Urinary bladder (tissue), 4 donors: ENCODE measurements at places on chromosomes 1 and 21. TPM values are rescaled to one million over a fixed set of nuclear protein-coding genes. Genes with fewer than 3 reads are reported as not detected.

Gene PTGER3
- 16.0 TPM for polyA plus RNA-seq

Gene OLFML2B
- 11.9 TPM for polyA plus RNA-seq

Gene TDRD10
- polyA plus RNA-seq = 4.1 TPM

Gene DENND2C
- 1.9 TPM for polyA plus RNA-seq

Gene PDE9A
- polyA plus RNA-seq = 33.2 TPM

Gene UMODL1
- polyA plus RNA-seq = not detected

Gene CLCA4
- 11.7 TPM for polyA plus RNA-seq

Gene F3
- polyA plus RNA-seq = 97.0 TPM

Gene CFHR2
- polyA plus RNA-seq = 0.34 TPM

Gene MCOLN3
- 0.67 TPM for polyA plus RNA-seq

Gene PTPN7
- 1.2 TPM for polyA plus RNA-seq

Gene IL12RB2
- polyA plus RNA-seq = 0.32 TPM

Gene TCP10L
- 0.76 TPM for polyA plus RNA-seq

Gene PUSL1
- 19.2 TPM for polyA plus RNA-seq

Gene TNFSF4
- 1.1 TPM for polyA plus RNA-seq

Gene KRTAP15-1
- polyA plus RNA-seq = not detected

Gene CADM3
- 27.0 TPM for polyA plus RNA-seq

Gene L1TD1
- 0.29 TPM for polyA plus RNA-seq

Gene IPP
- 7.6 TPM for polyA plus RNA-seq

Gene OR2T2
- polyA plus RNA-seq = not detected

Gene HSD3B2
- not detected for polyA plus RNA-seq

Gene CLDN8
- polyA plus RNA-seq = 0.04 TPM

Gene GRIK3
- 1.7 TPM for polyA plus RNA-seq

Gene MIB2
- 74.5 TPM for polyA plus RNA-seq

Gene TRIM58
- polyA plus RNA-seq = 0.43 TPM

Gene FMOD
- 46.0 TPM for polyA plus RNA-seq

Gene KRTAP12-2
- not detected for polyA plus RNA-seq

Gene EFNA1
- 44.6 TPM for polyA plus RNA-seq
